ENCODE measurements at places on chromosomes 7 and 10.

DNA sequence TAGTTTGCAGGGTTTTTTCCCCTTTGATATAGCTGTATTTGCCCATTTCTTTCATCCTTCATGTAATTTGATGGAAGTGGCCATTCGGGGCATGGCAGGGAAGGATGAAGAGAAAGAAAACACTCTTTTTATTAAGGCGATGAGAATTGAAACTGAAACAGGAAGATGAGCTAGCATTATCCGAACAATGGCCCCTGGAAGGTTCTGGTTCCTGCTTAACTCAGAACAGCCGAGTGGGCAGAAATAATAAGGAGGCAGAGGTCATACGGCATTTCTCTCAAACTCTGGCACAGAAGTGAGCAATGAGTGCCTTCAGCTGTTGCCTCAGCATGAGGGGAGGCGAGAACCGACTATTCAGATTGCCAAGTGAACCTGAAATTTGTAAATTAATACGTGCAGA lies 113.2 kb upstream of the MYO3A start:
- no peak for DNase-seq

DNA sequence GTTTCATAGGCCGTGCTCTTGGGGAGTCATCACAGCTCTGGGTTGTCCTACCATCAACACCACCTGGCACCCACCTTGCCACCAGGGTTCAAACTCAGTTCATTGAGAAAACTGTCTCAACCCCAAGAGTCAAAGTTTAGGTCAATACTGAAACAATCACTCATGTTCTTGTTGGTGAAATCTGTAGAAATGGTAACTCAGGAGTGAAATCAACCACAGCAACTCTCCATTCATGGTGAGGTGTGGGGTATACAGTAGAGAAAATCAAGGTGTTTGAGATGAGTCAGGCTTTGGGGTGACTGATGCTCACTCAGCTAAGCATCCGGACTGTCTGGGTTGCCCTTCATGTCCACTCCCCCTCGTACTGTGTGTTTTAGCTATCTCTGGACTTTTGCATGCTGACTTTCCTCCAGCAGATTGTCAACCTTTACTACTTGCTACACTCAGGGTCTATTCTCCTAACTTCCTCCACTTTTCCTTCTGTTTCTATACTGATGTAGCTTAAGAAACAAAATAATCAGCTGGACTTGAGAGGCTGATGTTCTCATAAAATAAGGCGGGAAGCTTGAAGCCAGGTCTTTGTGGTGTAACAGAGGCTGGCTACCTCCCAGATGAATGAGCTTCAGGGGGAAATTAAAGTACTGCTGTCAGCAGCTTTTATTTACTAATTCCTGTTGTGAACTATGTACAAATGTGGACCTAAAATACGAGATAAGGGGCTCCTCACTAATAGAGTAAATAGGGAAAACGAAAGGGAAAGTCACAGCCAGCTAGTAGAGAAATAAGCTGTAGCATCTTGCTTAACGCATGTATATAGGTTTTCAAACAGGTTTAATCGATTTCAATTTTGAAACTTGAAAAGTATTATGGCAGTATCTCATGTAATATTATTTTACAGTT lies 173.6 kb upstream of the AKR1E2 start:
- DNase-seq = no peak

DNA sequence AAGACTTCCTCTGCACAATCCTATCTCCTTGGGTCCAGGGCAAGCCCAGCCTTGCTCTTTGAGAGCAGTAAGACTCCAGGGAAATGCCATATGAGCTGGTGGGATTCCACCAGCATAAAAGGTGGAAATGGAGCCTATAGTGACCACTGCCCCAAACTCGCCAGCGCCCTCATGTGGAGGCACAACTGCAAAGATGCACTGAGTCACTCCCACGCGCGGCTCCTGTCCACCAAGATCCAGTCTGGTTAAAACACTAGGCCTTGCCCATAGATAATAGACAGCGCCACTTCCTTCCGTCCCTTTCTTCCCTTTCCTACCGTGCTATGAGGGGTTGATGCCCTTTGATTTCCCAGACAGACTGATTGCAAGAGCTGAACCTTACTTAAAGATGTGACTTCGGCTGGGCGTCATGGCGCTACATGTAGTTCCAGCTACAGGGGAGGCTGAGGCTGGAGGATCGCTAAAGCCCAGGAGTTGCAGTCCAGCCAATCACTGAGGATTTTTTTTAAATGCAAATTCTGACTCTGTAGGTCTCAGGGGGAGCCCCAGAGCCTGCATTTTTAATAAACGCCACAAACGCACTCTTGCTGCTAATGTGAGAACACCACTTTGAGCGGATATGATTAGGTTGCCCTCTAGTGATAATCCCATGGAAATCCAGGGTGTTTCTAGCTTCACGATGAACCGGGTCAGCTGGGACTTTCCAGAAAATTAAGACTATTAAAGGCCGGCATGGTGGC lies 136.5 kb downstream of the EPC1 start:
- DNase-seq = peak; percentile 12

DNA sequence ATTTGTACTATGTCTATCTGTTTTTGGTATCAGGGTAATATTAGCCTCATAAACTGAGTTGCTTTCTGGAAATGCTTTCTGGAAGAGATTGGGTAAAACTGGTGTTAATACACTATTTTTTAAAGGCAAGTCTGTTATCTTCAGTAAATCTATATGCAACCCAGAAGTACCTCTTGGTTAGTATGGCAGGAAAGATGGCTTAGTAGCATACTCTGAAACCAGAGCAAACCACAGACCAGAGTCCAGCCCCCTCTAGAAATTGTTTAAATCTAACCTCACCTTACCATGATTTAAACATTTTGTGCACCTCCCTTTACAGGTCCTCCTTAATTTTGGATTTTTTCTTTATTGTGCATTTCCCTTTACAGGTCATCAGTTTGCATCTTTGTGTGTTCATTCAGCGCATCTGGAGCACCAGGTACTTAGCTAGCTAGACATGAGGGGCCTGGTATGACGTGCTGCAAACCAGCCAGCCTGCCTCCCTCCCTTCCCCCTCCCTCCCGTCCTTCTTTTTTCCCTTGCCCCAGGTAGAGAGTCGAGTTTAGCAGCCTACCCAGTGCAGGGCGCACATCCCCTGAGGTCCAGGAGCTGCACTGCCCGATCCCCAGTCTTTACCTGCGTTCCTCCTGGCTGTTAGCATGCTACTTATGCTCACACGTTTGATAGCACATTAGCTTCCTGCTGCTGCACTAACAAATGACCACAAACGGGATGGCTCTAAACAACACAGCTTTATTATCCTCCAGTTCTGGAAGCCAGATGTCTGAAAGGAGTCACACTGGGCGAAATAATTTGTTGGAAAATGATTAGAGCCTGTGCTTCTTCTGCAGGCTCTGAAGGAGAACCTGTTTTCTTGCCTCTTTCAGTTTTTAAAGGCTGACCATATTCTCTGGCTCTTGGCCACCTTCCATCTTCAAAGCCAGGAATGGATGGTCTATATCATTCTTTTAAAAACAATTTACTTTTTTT lies 299.9 kb upstream of the HABP2 start:
- no peak for DNase-seq

DNA sequence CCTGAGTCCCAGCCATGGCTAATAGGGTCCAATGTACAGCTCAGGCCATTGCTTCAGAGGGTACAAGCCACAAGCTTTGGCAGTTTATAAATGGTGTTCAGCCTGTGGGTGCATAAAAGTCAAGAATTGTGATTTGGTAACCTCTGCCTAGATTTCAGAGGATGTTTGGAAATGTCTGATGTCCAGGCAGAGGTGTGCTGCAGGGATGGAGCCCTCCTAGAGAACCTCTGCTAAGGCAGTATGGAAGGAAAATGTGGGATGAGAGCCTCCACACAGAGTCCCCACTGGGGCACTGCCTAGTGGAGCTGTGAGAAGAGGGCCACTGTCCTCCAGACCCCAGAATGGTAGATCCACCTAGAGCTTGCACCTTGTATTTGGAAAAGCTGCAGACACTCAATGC lies 779.9 kb downstream of the GRM8 start:
- no peak for DNase-seq

- DNase-seq = no peak
Observed at GRCh38 chr7:85682833-85683620, 496.2 kb upstream of the SEMA3D start.

DNA sequence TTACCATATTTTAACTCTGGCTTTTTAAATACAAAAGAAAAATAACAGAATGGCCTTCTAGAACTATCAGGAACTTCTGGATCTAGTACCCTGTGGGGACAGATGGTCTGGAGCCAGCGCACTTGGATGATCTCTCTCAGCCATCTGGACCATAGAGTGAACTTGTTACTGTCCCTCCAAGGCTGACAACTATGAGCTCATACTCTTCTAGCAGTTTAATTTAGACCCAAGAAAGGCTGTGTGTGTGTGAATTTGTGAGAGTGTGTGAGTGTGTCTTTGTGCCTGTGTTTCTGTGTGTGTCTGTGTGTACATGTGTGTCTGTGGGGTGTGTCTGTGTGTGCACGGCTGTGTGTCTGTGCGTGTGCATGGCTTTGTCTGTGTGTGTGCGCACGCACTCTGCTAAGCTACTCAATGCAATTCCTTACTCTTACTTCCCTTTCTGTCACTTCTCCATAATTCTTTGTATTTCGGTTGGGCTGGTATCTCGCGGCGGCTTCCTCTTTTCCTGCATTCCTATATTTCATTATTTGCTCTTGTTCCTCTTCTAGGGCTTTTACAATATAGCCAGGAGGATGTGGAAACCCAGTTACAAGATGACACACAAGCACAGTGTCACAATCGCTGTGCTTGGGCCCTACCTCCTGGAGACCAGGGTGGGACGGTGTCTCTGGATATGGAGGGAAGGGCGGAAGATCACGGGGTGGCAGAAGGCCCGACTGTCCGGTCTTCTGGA lies 51.9 kb downstream of the IKZF1 start:
- DNase-seq = no peak

DNA sequence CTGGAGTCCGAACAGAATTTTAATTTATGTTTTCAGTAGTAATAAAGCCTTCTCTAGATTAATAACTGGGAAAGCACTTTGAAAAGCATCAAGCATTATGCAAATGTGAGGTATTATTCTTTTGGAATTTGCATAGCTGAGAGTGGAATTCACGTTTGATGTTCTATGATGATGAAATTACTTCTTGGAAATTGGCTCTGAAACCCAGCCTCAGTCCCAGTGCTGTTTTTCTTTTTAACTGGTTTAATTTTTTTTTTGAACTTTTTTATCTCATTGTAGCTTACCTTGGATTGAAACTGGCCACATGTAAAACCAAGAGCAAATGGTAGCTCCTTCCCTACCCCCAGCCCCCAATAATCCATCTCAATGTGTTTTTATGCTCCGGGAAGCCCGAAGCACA lies 1.2 kb downstream of the TBXAS1 start:
- no peak for DNase-seq

GRCh38 chr10:15236340-15236739 lies 67.8 kb upstream of the NMT2 start:
- DNase-seq = no peak

DNA sequence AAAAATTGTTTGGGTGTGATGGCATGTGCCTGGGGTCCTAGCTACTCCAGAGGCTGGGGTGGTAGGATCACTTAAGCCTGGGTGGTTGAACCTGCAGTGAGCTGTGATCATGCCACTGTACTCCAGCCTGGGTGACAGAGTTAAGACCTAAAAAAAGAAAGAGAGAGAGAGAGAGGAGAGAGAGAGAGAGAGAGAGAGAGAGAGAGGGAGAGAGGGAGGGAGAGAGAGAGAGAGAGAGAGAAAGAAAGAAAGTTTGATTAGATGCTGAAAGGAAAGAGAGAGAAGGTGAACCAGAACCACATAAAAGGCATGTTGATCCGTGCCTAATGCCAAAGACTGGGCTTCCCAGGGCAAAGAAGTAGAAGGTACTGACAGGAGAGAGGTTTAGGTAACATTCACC lies 11.1 kb downstream of the ABCB1 start:
- no peak for DNase-seq

DNA sequence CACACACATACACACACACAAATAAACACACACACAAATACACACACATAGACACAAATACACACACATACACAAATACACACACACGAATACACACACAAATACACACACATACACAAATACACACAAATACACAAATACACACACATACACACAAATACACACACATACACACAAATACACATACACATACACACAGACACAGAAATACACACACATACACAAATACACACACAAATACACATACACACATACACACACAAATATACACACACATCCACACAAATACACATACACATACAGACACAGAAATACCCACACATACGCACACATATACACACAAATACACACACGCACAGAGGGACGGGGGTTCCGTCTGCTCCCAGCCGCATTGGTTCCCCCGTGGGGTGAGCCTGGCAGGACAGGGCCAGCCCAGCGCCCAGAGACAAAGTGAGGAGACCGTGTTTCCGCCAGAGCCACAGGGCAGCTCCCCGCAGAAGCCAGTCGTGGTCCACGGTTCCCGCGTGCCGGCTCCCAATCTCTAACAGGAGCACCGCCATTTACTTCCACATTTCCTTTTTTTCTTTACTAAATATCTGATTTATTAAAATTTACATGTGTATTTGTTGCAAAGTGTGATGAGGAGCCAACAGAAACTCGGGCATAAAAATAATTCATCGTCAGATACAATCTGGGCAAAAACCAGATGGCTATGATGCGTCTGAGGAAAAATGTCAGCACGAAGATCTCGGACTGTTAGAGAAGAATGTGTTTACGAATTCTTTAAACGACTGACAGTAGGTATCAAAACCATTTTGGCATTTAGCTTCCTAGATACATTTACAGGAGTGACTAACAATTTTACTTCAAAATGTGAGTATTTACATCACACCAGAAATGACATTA lies 3.1 kb upstream of the KNDC1 start:
- DNase-seq = no peak

GRCh38 chr10:18312374-18313139 lies 172.3 kb downstream of the CACNB2 start:
- DNase-seq = no peak

DNA sequence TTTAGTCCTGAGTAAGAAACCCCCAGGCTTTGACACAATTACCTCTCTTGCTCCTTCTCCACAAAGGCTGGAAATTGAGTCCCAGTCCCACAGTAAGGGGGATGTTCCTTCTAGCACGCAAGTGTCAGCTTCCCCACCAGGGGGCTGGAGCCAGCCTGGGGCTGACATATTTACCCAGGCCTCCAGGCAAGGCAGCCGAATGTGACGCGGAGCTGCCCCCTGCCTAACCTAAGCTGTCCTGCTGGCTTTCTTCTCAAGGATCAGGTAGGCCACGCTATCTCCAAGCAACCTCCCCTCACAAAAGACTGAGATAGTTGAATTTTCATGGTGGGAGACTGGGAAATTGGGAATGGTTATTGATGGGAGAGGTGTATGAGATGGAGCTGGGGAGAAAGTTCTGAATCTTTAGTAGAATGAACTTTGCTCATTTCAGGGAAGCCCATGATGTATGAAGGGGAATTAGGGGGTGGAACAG lies 19.2 kb upstream of the BMPER start:
- DNase-seq = no peak

DNA sequence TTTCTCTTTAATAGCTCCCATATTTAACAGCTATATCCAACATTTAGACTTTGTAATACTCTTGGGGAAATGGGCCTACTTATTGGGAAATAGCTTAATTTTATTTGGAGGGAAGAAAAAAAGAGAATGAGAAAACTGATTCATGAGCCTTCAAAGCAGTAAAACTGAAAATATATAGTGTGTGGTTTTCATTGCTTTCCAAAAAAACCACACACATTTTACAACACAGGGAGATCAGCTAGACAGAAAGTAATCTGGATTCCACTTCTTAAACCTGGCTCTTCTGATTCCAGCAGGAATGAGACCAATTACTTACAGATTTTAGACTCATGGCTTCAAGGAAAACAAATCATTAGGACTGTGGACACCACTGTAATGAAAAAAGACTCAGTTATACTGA lies 48.7 kb downstream of the CH25H start:
- DNase-seq = no peak

- no peak for DNase-seq
Observed at GRCh38 chr7:128933180-128933891, 4.4 kb upstream of the IRF5 start.
